ENCODE measurements at places on chromosomes 7 and 10.
A peak's percentile ranks its signal among the peaks of the same experiment; 100 is the strongest.

DNA sequence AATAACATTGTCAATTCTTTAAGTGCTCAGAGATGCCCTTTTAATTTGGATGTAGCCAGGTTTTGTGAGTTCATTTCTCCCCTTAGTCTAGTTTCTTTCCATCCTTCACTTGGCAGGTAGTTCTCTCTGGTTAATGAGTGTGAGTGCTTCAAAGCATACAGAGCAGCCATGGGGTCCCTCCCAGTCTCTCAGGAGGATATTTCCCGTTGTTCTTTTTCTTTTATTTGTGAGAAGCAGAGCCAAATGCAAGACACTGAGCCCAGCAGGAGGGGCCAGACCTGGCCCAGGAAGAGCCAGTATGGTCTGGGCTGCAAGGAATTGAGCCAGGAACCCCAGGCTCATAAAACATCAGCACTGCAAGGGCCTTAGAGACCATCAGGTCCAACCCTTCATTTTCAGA is 52.4 kb downstream of the PLCE1 start:
- H3K4me1 ChIP-seq: peaks cover 3% of the 10 kb centered on the region
- no peaks in the 10 kb centered on the region for H3K36me3 ChIP-seq
- peaks cover 8% of the 10 kb centered on the region for H3K27me3 ChIP-seq
- DNase-seq: no peak

- H3K27me3 ChIP-seq: no peaks in the 10 kb centered on the region
- H3K4me3 ChIP-seq: peak within 1 kb of the TSS; percentile 69
- H3K27ac ChIP-seq: peak within 1 kb of the TSS; percentile 59
- peak; percentile 53 for DNase-seq
- H3K36me3 ChIP-seq: no peaks in the 10 kb centered on the region
Measured at GRCh38 chr7:77199013-77199966, at the start of gene FGL2. Gene FGL2, minus strand, starts transcription at chr7:77199819. Its CDS starts 26 bp downstream, at chr7:77199793.

GRCh38 chr10:111207500-111207899 is 130.7 kb downstream of the ADRA2A start:
- H3K27ac ChIP-seq: no peak overlapping the region
- no peak overlapping the region for H3K4me3 ChIP-seq
- no peaks in the 10 kb centered on the region for H3K4me1 ChIP-seq
- peaks cover 4% of the 10 kb centered on the region for H3K27me3 ChIP-seq
- H3K36me3 ChIP-seq: no peaks in the 10 kb centered on the region

DNA sequence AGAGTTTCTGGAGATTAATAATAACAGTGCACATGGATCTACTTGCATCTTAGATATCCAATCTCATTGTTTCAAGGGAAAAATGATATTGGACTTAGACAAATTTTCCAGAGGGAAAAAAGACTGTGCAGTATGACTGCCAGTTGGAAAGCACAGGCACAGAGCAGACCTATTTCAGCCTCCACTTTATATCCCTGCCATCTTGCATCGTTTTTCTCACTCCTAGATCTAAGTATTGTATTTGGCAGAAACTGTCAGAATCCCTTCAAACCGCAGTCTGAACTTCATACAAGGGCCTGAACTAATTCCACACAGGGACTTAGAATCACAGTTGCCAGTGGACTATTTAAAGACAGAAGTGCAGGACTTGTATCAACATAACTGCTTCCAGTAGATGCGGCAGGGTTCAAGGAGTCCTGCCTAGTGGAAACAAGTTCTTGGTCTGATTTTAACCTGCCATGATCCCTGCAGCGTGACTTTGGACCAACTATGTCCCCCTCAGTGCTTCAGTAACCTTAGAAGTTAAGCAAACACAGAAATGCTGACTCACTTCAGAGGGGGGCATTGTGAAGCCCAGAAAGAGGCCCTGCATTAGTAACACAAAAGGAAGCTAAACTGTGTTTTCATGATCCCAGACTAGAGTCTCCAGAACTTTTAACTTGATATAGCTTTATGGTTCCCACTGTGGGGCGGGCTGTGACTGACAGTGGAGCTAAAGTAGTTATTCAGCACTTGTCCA is 95.7 kb upstream of the PALS2 start:
- H3K27me3 ChIP-seq: peaks cover 13% of the 10 kb centered on the region
- no peaks in the 10 kb centered on the region for H3K36me3 ChIP-seq
- no peak overlapping the region for H3K27ac ChIP-seq

DNA sequence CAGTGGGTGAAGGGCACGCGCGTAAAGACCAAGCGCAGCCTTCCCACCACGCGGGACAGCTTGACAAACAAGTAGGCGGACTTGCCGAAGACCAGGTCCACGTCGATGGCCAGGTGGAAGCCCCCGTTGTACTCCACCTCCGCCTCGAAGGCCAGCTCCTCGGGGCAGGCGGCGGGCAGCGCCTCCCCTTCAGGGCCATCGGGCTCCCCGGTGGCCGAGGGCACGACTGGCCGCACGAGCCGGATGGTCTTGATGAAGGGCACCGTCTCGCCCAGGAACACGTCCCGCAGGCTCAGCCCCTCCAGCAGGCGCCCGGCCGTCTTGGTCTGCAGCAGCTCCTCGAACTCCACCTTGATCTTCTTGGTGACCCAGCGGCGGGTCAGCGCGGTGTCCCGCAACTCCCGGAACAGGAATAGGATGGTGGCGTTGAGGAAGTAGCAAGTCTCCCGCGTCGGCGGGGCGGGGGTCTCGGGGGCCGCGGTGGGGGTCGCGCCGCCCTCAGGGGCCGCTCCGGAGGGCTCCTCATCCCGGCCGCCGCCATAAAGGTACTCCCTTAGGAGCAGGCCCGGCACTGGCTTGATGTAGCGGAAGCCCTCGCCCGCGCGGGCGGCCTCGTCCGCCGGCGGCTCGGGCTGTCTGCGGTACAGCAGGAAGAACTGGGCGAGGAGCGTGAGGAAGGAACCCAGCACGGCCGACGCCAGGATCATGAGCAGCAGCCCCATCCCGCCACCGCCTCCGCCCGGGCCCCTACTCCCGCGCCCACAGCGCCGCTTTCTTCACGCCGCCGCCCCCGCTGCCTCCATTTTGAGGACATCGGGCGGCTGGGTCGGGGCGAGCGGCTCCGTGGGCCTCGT is 507 bp downstream of the PDZD8 start:
- H3K4me3 ChIP-seq: peak overlapping the region; percentile 92
- peaks cover 11% of the 10 kb centered on the region for H3K27me3 ChIP-seq
- H3K4me1 ChIP-seq: peaks cover 34% of the 10 kb centered on the region

DNA sequence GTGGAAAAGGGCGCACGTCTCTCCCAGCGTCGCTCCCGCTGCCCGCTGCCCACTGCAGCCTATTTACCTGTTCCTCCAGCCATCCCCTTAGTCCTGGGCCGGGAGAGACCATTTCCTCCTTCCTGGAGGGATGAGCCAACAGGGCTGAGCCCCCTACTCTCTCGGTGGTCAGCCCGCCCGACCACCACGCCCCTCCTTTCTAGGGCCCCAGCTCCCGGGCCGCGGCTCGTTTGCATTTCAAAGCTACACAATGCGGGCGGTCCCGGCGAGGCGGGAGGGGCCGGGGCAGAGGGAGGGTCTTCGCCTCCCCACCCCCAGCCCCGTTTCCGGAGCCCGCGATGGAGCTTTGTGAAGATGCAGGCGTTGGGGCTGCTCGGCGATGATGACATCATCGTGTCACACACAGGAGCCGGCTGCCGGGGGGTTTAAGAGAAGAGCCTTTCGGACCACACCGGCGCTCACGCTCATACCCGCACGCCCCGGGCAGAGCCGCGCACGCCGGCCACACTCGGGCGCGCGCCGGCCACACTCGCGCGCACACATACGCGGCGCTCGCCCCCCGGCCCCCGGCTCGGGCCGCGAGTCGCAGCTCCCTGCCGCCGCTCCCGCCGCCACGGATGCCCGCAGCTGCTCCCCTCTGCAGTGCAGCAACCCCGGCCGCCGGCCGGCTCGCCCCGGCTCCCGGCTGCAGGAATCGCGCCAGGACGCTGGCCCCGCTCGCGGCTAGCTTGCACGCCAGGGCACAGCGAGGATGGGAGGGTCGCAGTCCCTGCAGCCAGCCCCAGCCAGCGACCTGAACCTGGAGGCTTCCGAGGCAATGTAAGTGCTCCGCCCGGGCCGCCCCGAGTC is 107.7 kb upstream of the BTBD16 start:
- peaks cover 6% of the 10 kb centered on the region for H3K4me1 ChIP-seq
- no peak overlapping the region for H3K27ac ChIP-seq
- no peaks in the 10 kb centered on the region for H3K36me3 ChIP-seq

- peaks cover 15% of the 10 kb centered on the region for H3K4me1 ChIP-seq
- H3K27me3 ChIP-seq: no peaks in the 10 kb centered on the region
- no peak overlapping the region for H3K4me3 ChIP-seq
- no peak overlapping the region for H3K27ac ChIP-seq
Measured at GRCh38 chr7:66734006-66734405, 6.5 kb upstream of the RABGEF1 start.

DNA sequence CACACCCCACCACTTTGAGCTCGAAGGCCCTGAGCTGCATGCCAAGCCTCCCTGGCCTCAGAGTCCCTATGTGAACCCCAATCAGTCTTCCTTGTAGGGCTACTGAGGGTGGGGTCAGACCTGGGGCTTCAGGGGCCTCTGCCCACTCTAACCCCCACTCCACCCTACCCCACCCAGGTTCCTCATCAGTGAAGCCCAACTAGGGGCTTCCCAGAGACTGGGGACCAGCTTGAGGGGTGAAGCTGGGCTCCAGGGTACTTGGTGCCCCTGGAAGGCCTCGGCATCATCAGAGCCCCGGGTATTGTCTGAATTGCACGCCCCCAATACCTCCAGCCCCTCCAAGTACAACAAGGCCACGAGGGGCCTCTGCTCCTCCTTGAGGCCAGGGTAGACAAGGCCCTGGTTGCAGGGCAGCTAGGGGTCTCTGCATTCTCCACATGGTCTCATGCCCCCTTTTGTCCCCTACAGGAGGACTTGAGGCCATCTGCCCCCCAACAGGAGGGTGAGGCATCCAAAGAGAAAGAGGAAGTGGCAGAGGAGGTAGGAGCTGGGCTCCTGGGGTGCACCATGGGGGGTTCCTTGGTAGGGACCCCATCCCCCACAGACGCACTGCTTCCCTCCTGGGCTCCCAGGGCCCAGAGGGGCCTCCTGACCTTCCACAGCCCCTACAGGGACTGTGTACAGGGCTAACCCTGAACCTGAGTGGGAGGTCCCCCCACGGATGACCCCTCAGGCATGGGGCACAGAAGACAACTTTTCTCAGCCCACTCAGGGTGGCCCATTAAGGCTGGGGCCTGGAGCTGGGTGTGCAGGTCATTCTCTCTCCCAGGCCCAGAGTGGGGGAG is 4.0 kb downstream of the SNCG start:
- no peaks in the 10 kb centered on the region for H3K27me3 ChIP-seq
- H3K36me3 ChIP-seq: no peaks in the 10 kb centered on the region
- peak; percentile 3 for DNase-seq
- no peak overlapping the region for H3K27ac ChIP-seq
- no peak overlapping the region for H3K4me3 ChIP-seq

DNA sequence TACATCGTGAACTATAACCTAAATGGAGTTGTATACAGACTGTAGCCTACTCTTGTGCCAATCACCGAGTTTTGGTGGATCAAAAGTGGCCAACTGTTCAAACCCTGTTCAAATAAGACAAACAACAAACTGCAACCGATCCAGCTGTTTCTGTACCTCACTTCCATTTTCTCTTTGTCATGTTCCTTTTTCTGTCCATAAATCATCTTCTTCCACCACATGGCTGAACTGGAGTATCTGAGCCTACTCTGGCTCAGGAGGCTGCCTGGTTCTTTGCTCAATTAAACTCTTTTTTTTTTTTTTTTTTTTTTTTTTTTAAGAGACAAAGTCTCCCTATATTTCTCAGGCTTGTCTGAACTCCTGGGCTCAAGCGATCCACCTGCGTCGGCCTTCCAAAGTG is 59.0 kb upstream of the NPVF start:
- H3K27me3 ChIP-seq: no peaks in the 10 kb centered on the region
- no peak overlapping the region for H3K27ac ChIP-seq
- H3K4me1 ChIP-seq: no peaks in the 10 kb centered on the region

- no peak overlapping the region for H3K27ac ChIP-seq
- no peak overlapping the region for H3K4me3 ChIP-seq
- H3K4me1 ChIP-seq: peaks cover 2% of the 10 kb centered on the region
- H3K27me3 ChIP-seq: no peaks in the 10 kb centered on the region
- no peak for DNase-seq
Measured at GRCh38 chr7:94580601-94581000, 71.0 kb downstream of the CASD1 start.

- no peaks in the 10 kb centered on the region for H3K36me3 ChIP-seq
- H3K27ac ChIP-seq: no peak overlapping the region
- H3K4me1 ChIP-seq: no peaks in the 10 kb centered on the region
- DNase-seq: no peak
- H3K4me3 ChIP-seq: no peak overlapping the region
- peaks cover 5% of the 10 kb centered on the region for H3K27me3 ChIP-seq
Measured at GRCh38 chr7:121186746-121187145, 142.1 kb upstream of the WNT16 start.

GRCh38 chr7:44733708-44734481 is 14.8 kb upstream of the ZMIZ2 start:
- peaks cover 24% of the 10 kb centered on the region for H3K4me1 ChIP-seq
- peak overlapping the region; percentile 4 for H3K27ac ChIP-seq
- no peaks in the 10 kb centered on the region for H3K36me3 ChIP-seq
- H3K27me3 ChIP-seq: no peaks in the 10 kb centered on the region

GRCh38 chr10:50855461-50855860 is 30.0 kb downstream of the A1CF start:
- H3K27ac ChIP-seq: no peak overlapping the region
- peaks cover 10% of the 10 kb centered on the region for H3K27me3 ChIP-seq
- DNase-seq: no peak
- no peak overlapping the region for H3K4me3 ChIP-seq
- no peaks in the 10 kb centered on the region for H3K36me3 ChIP-seq

GRCh38 chr7:7489546-7489945 is 46.1 kb downstream of the COL28A1 start:
- H3K4me1 ChIP-seq: no peaks in the 10 kb centered on the region
- H3K27me3 ChIP-seq: no peaks in the 10 kb centered on the region
- DNase-seq: no peak
- H3K27ac ChIP-seq: no peak overlapping the region
- no peaks in the 10 kb centered on the region for H3K36me3 ChIP-seq
- H3K4me3 ChIP-seq: no peak overlapping the region

- H3K27me3 ChIP-seq: peaks cover 6% of the 10 kb centered on the region
- no peak for DNase-seq
- no peak overlapping the region for H3K27ac ChIP-seq
- no peaks in the 10 kb centered on the region for H3K36me3 ChIP-seq
Measured at GRCh38 chr10:47027784-47028260, 116.6 kb downstream of the PTPN20 start.

DNA sequence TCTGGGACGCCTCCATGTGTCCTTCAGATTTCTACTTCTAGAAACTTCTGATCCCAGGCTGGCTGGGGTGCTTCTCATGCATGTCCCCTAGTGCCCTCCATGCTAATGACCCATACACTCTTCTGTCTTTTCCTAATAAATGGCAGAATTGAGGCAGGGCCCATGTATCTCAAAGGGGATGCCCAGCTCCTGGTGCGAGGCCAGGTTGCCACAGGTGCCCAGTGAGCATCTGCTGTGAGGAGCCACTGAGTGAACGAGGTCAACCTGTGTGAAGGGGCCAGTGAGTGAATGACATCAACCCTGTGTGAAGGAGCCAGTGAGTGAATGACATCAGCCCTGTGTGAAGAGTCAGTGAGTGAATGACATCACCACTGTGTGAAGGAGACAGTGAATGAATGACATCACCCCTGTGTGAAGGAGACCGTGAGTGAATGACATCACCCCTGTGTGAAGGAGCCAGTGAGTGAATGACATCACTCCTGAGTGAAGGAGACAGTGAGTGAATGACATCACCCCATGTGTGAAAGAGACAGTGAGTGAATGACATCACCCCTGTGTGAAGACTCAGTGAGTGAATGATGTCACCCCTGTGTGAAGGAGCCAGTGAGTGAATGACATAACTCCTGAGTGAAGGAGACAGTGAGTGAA is 478.9 kb downstream of the PTPRN2 start:
- no peak overlapping the region for H3K27ac ChIP-seq
- no peaks in the 10 kb centered on the region for H3K4me1 ChIP-seq
- H3K27me3 ChIP-seq: peaks cover 6% of the 10 kb centered on the region
- no peak for DNase-seq
- H3K4me3 ChIP-seq: no peak overlapping the region

Measured in activated CD4-positive, alpha-beta T cell treated with anti-CD3 and anti-CD28 coated beads for 36 hours (primary cell).